ENCODE measurements at places on chromosomes 1 and 21. TPM values are rescaled to one million over a fixed set of nuclear protein-coding genes. Genes with fewer than 3 reads are reported as not detected.

GRCh38 chr1:231883382-231883781, 256.8 kb downstream of the DISC1 start:
- peaks cover 3% of the 10 kb centered on the region for H3K4me1 ChIP-seq
- H3K4me3 ChIP-seq = no peak overlapping the region
- H3K27me3 ChIP-seq = no peaks in the 10 kb centered on the region
- H3K27ac ChIP-seq = no peak overlapping the region
- DNase-seq = no peak
- H3K36me3 ChIP-seq = no peaks in the 10 kb centered on the region

DNA sequence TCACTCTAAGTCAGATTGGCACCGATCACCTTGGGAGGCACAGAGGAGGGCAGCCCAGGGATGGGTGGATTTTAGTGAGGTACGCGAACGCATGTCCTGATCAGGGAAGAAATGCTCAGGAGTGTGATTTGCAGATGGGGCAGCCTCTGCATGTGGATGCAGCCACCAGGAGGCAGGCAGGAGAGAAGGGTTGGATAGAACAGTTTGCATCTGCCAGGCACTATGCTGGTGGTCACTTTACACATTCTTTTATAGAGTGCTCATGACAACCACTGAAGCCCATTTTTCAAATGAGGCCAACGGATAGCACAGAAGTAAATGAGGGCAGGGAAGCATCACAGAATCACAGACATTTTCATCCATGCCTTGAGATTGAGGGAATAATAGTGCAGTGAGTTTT, 5.7 kb downstream of the LAMB3 start:
- no peak for DNase-seq
- no peaks in the 10 kb centered on the region for H3K36me3 ChIP-seq
- H3K27ac ChIP-seq = no peak overlapping the region

The REN gene
- total RNA-seq = not detected

- no peaks in the 10 kb centered on the region for H3K36me3 ChIP-seq
- no peak overlapping the region for H3K4me3 ChIP-seq
- H3K27ac ChIP-seq = no peak overlapping the region
Measured at GRCh38 chr1:191870490-191870889, 287.8 kb upstream of the RGS18 start.

DNA sequence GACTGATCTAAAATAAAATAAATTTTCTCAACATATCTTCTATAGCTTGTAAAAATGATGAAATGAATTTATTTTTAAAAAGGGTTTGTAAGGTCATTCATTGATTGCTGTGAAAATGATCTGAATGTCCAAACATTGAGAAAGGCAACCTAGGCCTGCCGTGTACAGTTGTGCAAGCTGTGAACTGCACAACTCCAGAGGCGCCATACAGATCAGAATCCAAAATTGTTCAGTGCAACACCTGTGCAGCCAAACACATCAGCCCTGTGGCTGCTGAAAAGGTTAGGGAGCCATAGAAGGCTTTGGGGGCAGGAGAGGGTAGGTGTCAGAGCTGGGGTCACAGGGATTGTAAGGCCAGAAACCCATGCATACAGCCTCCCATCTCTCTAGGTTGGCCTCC, 9.9 kb upstream of the ZC3H12A start:
- H3K4me3 ChIP-seq = no peak overlapping the region
- no peaks in the 10 kb centered on the region for H3K27me3 ChIP-seq
- DNase-seq = no peak

GRCh38 chr1:44985747-44986359, 542 bp downstream of the EIF2B3 start:
- DNase-seq = no peak
- H3K4me3 ChIP-seq = peak overlapping the region; percentile 90
- H3K27me3 ChIP-seq = no peaks in the 10 kb centered on the region
- H3K36me3 ChIP-seq = peaks cover 2% of the 10 kb centered on the region
- no peak overlapping the region for H3K27ac ChIP-seq
- H3K4me1 ChIP-seq = peaks cover 13% of the 10 kb centered on the region

GRCh38 chr1:147241934-147242448, 493 bp upstream of the CHD1L start:
- H3K27me3 ChIP-seq = no peaks in the 10 kb centered on the region
- DNase-seq = no peak
- H3K27ac ChIP-seq = peak overlapping the region; percentile 35
- H3K36me3 ChIP-seq = no peaks in the 10 kb centered on the region

- H3K4me3 ChIP-seq = no peak overlapping the region
- H3K36me3 ChIP-seq = peaks cover 22% of the 10 kb centered on the region
- H3K4me1 ChIP-seq = peaks cover 3% of the 10 kb centered on the region
- DNase-seq = no peak
Measured at GRCh38 chr1:147647796-147648633, 22.3 kb downstream of the ACP6 start.

The LCE2B gene
- total RNA-seq = not detected

The PPIAL4G gene
- 0.20 TPM for total RNA-seq

- DNase-seq = no peak
- no peaks in the 10 kb centered on the region for H3K36me3 ChIP-seq
- no peak overlapping the region for H3K27ac ChIP-seq
Measured at GRCh38 chr1:77459881-77460280, 178.1 kb downstream of the AK5 start.

- no peak overlapping the region for H3K27ac ChIP-seq
- no peaks in the 10 kb centered on the region for H3K36me3 ChIP-seq
- peaks cover 8% of the 10 kb centered on the region for H3K4me1 ChIP-seq
- DNase-seq = no peak
Measured at GRCh38 chr1:184624051-184624450, 130.6 kb downstream of the EDEM3 start.

- no peaks in the 10 kb centered on the region for H3K36me3 ChIP-seq
- H3K4me3 ChIP-seq = no peak overlapping the region
- H3K27me3 ChIP-seq = no peaks in the 10 kb centered on the region
- no peak overlapping the region for H3K27ac ChIP-seq
- no peaks in the 10 kb centered on the region for H3K4me1 ChIP-seq
Measured at GRCh38 chr1:13556224-13556764, 27.3 kb upstream of the PDPN start.

The GPR161 gene
- 17.3 TPM for total RNA-seq

- no peaks in the 10 kb centered on the region for H3K36me3 ChIP-seq
- no peak for DNase-seq
- H3K4me1 ChIP-seq = peaks cover 16% of the 10 kb centered on the region
- H3K27me3 ChIP-seq = no peaks in the 10 kb centered on the region
- H3K27ac ChIP-seq = peak overlapping the region; percentile 93
Measured at GRCh38 chr1:165629848-165630628, 996 bp upstream of the MGST3 start.

DNA sequence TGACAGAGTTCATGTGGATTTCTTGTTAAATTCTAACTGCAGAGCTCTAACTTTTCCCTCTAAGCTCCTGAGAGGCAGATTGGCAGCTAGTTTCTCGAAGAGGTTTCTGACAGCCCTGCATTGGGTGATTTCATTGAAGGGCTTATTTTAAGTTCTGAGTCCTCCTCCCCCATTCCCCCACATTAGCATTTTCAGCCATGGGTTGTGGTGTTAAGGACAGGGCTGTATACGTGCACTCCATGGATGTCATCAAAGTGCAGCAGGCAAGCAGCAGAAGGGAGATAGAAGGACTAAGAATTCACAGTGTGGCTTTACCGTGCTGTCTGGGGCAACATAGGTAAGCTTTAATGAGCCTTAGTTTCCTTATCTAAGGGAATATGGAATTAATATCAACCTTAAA, 19.0 kb downstream of the CRYZ start:
- H3K27ac ChIP-seq = no peak overlapping the region
- H3K4me1 ChIP-seq = no peaks in the 10 kb centered on the region
- no peak overlapping the region for H3K4me3 ChIP-seq
- no peaks in the 10 kb centered on the region for H3K27me3 ChIP-seq

DNA sequence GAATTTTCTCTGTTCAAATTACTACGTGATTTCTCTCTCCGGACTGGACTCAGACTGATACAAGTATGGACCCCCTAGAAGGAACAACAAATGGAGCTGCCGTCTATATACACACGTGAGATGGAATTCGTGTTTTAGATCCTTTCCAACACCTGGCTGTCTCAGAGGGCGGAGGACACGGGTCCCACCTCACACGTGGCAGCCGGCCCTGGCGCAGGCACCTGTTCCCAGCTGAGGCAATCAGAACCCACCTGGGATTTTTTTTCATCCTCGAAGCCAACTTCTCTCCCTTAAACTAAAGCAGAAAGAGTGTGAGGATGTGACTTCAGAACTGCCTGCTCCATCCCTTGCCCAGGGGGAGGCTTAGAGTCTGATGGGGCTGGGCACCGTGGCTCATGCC, 34.1 kb upstream of the SCCPDH start:
- H3K27me3 ChIP-seq = no peaks in the 10 kb centered on the region
- peaks cover 17% of the 10 kb centered on the region for H3K4me1 ChIP-seq
- H3K36me3 ChIP-seq = no peaks in the 10 kb centered on the region

DNA sequence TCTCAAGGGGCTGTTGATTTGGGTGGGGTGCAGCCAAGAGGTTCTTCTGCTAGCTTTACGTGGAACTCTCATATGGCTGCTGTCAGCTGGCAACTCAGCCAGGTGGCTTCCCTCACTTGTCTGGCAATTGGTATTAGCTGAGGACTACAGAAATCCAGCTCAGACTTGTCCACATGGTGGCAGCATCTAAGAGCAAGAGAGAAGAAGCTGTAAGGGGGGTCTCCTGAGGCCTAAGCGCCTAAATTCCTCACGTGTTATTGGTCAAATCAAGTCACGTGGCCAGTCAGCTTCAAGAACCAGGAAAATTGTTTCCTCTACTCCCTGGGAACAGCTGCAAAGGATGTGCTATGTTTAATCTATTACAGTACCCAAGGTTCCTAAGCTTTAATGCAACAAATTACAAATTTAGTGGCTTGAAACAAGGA, 4.2 kb upstream of the DYRK3 start:
- H3K27me3 ChIP-seq = no peaks in the 10 kb centered on the region
- no peak overlapping the region for H3K27ac ChIP-seq
- peaks cover 16% of the 10 kb centered on the region for H3K4me1 ChIP-seq
- no peaks in the 10 kb centered on the region for H3K36me3 ChIP-seq
- no peak overlapping the region for H3K4me3 ChIP-seq
- DNase-seq = no peak

DNA sequence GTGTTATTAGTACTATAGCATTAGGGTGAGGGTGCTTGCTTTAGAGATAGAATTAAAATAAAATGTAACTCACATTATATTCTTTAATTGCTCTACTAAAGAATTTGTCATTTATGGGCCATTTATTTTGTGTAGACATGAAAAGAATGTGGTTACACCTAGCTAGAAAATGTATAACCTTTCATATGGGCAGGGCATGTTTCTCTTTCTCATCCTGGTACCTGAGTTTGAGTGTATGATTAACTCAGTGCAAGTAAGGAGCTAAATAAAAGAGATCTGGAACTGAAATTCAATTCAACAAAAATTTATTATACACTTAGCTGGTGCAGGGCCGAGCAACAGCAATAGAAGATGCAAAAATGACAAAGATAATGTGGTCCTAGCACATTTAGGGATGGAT, 47.4 kb downstream of the MAP3K7CL start:
- no peak for DNase-seq
- H3K4me3 ChIP-seq = no peak overlapping the region
- no peak overlapping the region for H3K27ac ChIP-seq
- H3K4me1 ChIP-seq = no peaks in the 10 kb centered on the region
- no peaks in the 10 kb centered on the region for H3K36me3 ChIP-seq

DNA sequence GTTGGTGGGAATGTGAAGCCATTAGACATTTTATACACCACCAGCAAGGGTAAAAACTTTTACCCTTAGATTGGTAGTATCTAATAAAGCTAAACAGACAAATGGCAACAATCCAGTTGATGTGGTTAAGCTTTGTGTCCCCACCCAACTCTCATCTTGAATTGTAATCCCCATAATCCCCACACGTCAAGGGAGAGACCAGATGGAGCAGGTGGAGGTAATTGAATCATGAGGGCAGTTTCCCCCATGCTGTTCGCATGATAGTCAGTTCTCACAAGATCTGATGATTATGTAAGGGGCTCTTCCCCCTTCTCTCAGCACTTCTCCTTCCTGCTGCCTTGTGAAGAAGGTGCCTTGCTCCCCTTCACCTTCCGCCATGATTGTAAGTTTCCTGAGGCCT, 602.3 kb downstream of the NUF2 start:
- H3K4me1 ChIP-seq = no peaks in the 10 kb centered on the region
- no peak for DNase-seq

DNA sequence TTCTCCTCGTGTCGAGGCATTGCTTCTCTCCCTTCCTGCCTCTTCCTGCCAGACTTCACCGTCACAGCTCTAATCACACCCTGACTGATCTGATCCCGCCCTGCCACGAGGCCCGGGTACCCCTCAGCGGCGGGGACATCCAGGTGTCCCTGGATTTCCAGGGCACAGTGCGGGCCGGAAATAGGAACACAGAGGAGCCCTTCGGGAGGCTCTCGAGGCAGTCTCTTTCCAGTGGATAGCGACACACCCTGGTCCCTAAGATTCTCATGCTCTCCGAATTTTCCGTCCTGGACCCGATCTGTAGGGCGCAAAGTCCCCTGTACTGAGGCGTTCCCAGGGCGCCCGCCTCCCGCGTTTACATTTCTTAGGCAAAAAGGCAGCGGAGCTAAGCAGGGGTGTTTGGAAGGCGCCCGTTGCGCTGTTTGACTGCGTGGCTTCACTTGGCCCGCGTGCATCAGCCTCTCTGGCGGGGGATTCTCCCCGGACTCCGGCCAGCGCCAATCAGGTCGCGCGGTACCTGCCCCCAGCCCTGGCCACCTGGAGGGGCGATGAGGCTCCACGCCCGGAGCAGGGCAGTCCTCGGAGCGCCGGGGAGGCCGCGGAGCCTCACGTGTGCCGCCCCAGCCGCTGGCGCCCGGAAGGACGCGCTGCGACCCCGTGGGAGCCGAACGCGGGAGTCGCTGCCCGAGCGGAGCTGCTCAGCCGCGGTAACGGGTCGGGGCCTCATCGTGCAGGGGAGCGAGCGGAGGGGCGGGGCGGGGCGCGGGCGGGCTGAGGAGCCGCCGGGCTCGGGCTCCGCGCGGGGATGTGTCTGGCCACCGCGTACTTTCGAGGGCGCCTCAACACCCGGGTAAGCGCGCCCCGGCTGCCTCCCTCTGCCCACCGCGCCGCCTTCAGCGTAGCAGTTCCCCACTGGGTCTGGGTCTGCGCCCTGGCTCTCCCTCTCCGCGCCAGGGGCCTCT, at the start of gene FAM163A:
FAM163A (plus strand) TSS at position 575 of the 962 bp plus-strand sequence. CDS start 69,807 bp downstream, outside the sequence.
- H3K4me3 ChIP-seq = peak within 1 kb of the TSS; percentile 13
- peaks cover 51% of the 10 kb centered on the region for H3K27me3 ChIP-seq
- no peak within 1 kb of the TSS for H3K27ac ChIP-seq
- no peak for DNase-seq
- no peaks in the 10 kb centered on the region for H3K36me3 ChIP-seq

The MAEL gene
- 1.5 TPM for total RNA-seq

The ANP32E gene
- 42.8 TPM for total RNA-seq

GRCh38 chr1:175005085-175005783, 5.5 kb downstream of the CACYBP start:
- H3K36me3 ChIP-seq = peaks cover 11% of the 10 kb centered on the region
- no peak overlapping the region for H3K27ac ChIP-seq
- H3K27me3 ChIP-seq = no peaks in the 10 kb centered on the region
- peaks cover 4% of the 10 kb centered on the region for H3K4me1 ChIP-seq
- H3K4me3 ChIP-seq = no peak overlapping the region
- no peak for DNase-seq

The LYSMD1 gene
- total RNA-seq = 19.1 TPM

GRCh38 chr1:169144941-169145626, 38.6 kb downstream of the ATP1B1 start:
- no peak overlapping the region for H3K27ac ChIP-seq
- DNase-seq = peak; percentile 16
- no peaks in the 10 kb centered on the region for H3K36me3 ChIP-seq
- H3K4me1 ChIP-seq = no peaks in the 10 kb centered on the region
- H3K27me3 ChIP-seq = no peaks in the 10 kb centered on the region

Data from spinal cord (tissue), 10 donors.